Skin of body (tissue), 3 donors: ENCODE measurements at places on chromosomes 1 and 21.

- DNase-seq: no peak
Measured at GRCh38 chr1:61392409-61393242, 310.3 kb downstream of the NFIA start.

DNA sequence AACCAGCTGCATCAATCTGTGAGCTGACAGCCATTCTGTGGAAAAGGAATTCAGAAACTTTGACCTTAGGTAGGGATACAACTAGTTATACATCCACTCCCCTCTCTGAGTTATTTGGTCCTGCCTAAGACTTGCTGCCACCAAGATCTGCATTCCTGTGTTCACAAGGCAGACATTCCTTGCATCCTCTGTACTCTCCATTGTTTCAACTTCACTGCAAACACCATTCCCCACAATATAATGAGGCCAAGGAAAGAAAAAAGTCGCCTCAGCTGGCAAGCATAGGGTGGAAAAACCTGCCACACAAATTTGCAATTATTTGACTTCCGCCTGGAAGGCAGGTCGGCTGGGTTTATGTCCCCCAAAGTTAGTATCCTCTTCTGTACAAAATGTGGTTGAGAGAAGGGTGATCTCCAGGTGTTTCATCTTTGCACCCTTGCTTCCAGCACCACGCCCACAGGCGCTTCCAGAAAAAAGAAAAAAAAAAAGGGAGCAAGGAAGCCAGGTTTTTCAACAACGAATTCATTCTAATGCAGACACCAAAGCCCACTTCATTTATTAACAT lies 676 bp upstream of the CTTNBP2NL start:
- DNase-seq: no peak

DNA sequence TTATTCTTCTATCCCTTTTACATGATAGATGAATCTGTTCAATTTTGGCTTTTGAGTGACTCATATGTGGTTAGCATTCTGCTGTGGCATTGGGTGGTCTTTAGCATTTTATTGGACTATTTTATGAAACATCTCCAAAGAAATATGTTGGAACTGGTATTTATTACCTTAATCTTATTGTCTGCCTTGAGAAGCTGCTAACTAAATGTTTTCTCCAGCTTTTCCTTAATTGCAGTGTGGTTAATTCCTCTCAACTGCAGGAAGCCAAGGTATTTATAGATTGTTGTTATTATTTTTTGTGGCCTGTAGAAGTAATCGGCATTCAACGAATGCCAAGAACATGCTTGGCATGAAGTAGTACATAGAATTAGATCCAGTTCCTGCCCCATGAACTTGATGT lies 64.1 kb downstream of the NOS1AP start:
- DNase-seq: no peak

DNA sequence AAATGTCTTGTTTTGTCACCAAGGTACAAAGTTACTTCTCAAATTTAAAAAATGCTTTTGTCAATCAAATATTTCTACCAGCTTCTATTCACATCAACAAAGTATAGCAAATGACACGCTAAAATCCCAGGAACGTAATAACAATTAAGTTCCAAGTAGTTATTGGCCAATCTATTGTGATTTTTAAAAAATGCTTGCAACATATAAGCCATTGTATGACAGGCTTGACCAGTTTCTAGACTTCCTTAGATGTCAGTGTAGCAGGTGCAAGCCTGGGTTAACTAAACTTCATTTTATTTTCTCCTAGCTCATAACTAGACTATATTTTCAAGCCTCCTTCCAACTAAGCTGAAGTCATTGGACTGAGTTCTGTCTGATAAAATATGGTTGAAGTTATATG lies 494.5 kb upstream of the PKN2 start:
- no peak for DNase-seq

GRCh38 chr1:86645851-86646250 lies 58.5 kb upstream of the SH3GLB1 start:
- no peak for DNase-seq

DNA sequence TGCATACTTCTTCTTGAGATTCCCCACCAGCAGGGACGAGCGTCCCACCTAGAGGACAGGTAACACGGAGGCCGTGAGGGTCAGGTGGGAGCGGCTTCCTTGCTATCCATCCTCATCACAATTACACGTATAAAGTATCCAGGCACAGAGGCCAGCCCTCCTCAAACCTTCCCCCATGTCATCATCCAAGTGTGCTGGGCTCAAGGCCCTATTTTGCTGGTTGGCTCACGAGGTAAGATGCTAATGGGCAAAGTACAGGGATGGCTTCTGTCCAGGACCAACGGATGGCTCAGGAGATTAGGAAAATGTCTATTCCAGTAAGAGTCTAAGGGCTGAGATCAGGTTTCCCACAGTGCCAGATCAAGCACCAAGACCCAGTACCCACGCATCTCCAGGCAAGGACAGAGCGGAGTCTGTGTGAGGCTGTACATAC lies 11.5 kb upstream of the A3GALT2 start:
- no peak for DNase-seq

GRCh38 chr1:151255381-151255780 lies 847 bp downstream of the PSMD4 start:
- DNase-seq: no peak

DNA sequence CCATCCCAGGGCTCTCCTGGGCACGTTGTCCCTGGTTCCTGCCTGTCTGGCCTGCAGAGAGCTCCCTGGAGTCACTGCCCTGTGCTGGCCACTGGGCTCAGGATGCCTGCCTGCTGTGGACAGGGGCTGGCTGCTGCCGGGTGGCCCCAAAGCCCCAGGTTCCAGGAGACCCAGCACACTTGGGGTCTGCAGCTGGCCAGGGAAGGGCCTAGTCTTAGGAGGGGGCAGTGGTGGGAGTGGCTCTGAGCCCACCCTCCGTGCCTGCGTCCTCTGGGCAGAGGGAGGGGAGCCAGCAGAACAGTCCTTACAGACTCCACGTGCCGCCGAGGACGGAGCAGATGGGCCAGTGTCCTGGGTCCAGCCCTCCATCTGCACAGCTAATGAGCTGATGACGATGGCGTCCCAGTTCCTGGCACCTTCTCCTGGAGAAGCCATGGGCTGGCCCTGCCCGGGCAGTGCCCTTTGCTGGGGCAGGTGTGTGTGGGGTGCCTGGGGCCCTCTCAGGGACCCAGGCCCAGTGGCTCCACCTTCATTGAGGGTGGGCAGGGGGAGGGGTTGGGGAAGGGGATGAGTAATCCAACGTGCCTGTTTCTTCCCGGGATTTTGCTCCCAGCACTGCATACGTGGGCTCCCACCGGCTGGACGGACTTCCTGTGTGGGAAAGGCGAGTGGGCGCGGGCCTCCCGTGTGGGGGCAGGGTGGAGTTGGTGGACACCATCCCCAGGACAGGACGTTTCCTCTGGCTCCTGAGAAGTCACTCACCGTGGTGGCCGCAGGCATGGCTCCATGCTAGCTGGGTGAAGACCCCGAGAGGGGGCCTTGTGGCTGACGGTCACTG lies 6.8 kb upstream of the PLCH2 start:
- no peak for DNase-seq

DNA sequence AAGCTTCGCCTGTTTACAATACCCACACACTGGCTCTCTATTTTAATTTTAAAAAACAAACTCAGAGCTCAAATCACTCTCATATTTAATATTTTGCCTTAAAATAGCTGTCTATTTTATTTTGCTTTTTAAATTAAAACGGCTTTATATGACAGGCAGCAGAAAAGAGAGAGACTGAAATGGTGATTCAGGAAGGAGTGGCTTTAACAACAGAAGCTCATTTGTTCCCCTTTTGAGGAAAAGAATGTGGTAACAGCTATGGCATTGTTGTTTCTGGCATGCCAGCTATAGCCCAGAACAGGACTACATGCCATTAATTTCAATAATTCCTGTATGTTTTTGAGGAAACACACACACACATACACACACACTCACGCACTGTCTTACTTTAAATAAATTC lies 234.2 kb upstream of the PTBP2 start:
- DNase-seq: no peak
